ENCODE measurements at places on chromosomes 13 and 19.
A peak's percentile ranks its signal among the peaks of the same experiment; 100 is the strongest.

DNA sequence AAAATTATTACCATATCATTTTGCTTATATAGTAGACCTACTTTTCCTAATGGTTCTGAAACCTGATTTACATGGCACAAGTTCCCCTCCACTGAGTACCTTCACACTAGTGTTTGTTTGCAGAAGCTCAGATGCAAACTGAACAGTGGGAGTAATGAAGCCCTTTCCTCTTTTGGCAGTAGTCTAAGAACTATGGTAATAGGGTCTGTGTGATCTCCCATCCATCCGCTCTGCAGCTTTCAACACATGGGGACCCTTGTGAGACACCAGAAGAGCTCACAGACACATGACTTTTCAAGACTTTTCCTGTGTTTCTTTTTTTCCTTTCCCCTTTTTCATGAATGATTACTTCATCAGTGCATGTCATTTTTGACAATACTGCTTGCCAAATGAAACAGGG, 336.0 kb downstream of the ATP8A2 start:
- no peak overlapping the region for H3K4me3 ChIP-seq
- DNase-seq = no peak
- no peaks in the 10 kb centered on the region for H3K27me3 ChIP-seq
- no peaks in the 10 kb centered on the region for H3K4me1 ChIP-seq
- no peak overlapping the region for H3K27ac ChIP-seq

- no peaks in the 10 kb centered on the region for H3K4me1 ChIP-seq
- no peak overlapping the region for H3K4me3 ChIP-seq
- no peaks in the 10 kb centered on the region for H3K36me3 ChIP-seq
Measured at GRCh38 chr13:111973605-111974340, 93.2 kb upstream of the SOX1 start.

DNA sequence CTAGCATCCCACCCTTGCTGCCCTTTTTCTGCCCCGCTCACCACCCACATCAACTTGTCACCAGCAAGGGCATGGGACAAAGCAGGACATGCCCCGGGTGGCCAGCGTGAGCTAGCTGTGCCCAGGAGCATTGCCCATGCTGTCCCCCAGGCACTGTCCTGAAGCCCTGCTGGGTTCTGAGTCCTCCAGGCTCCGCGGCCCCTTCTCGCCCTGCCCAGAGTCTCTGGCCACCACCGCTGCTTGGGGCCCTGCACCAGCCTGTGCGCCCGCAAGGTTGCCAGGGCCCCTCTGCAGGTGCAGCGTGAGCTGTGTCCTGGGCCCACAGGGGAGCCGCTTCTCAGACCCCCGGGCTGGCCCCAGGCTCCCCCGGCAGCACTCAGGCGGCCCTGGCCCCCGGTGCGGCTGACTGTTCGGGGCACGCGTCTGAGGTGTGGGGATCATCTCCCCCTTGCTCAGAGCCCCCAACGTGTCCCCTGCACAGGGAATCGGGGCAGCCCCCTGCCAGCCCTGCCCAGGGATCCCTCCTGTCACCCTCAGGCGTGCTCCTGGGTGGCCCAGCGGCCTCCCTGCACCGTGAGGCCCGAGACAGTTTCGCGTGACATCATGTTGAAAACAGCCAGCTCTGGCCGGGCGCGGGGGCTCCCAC, 4.1 kb downstream of the CSNK1G2 start:
- H3K36me3 ChIP-seq = peaks cover 15% of the 10 kb centered on the region
- no peak for DNase-seq
- H3K4me3 ChIP-seq = no peak overlapping the region
- no peaks in the 10 kb centered on the region for H3K27me3 ChIP-seq
- H3K4me1 ChIP-seq = peaks cover 71% of the 10 kb centered on the region
- no peak overlapping the region for H3K27ac ChIP-seq

DNA sequence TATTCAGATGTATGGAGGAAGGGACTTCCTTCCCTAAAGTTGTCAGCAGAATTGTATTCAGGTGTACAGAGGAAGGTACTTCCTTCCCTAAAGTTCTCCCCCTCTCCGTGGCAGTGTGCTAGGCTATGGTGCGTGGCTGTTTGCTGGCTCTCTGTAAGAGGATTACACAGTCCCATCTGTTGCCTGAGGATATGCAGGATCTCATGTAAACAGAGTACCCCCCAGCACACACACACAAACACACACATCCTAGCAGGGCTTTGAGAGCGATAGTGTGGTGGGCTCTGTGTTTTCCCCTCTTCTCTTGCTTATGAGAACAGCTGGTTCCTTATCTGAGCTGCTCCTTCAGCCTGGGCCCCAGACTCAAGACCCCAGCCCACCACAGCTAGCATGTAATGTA, 10.3 kb downstream of the NEK5 start:
- H3K4me1 ChIP-seq = no peaks in the 10 kb centered on the region
- H3K36me3 ChIP-seq = no peaks in the 10 kb centered on the region
- no peak overlapping the region for H3K27ac ChIP-seq
- H3K4me3 ChIP-seq = no peak overlapping the region
- no peak for DNase-seq
- H3K27me3 ChIP-seq = peaks cover 8% of the 10 kb centered on the region

GRCh38 chr13:113322043-113322461, 25.0 kb downstream of the LAMP1 start:
- no peaks in the 10 kb centered on the region for H3K4me1 ChIP-seq
- DNase-seq = no peak
- peaks cover 54% of the 10 kb centered on the region for H3K36me3 ChIP-seq
- H3K4me3 ChIP-seq = no peak overlapping the region
- H3K27me3 ChIP-seq = no peaks in the 10 kb centered on the region
- H3K27ac ChIP-seq = no peak overlapping the region

DNA sequence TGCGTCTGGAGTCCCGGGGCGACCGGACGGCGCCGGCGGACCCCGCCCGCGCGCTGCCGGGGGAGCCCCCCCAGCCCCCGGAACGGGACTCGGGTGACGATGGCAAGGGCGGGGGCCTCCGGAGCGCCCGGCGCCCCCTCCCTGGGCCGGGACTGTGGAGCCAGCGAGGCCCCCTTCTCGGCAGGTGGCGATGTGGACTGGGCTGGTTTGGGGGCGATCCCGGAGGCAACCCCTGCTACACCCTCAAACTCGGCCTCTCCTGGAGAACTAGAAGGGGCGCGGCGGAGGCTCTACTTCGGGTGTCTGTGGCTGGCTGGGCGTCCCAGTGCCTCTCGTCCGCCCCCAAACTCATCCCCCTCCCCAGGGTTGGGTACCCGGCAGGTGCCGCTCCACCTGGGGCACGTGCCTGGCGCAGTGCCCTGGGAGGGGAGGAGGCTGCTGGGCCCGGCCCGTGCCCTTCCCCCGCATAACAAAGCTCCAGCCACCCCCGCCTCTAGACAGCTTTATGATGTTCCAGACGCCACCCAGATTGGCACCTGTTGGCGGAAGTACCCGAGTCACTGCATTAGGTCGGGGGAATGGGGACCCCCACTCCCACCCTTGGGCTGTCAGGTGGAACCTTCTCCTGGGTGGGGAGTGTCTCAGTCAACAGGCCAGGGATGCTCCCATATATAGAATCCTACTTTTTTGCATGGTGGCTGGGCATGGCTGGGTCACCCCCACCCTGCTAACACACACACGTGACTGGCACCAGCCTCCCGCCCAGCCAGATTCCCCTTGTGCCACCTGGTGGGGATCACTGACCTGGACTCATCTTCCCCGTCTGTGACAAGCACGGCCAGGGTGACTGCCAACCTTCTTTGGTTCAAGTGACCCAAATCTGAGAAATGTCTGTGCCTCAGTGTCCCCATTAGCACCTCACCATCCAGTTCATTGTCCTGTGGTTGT, 722 bp downstream of the PKN1 start:
- H3K4me3 ChIP-seq = peak overlapping the region; percentile 85
- H3K27ac ChIP-seq = peak overlapping the region; percentile 74
- peak; percentile 19 for DNase-seq
- H3K27me3 ChIP-seq = no peaks in the 10 kb centered on the region
- H3K36me3 ChIP-seq = peaks cover 6% of the 10 kb centered on the region

DNA sequence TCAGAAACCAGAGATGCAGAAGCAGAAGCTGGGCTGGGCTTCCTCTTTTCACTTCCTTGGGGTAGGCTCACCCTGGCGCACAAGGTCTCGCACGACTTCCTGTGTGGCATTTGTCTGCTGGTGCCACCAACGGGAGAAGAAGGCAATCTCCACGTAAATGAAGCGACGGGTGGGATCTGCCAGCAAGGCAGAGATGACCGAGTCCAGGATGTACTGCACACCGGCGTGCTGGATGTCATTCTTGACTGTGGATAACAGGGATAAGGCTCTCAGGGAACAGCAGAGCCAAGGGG, 1.3 kb downstream of the MAN2B1 start:
- H3K4me3 ChIP-seq = peak overlapping the region; percentile 94
- no peaks in the 10 kb centered on the region for H3K27me3 ChIP-seq
- H3K27ac ChIP-seq = peak overlapping the region; percentile 39

- no peaks in the 10 kb centered on the region for H3K36me3 ChIP-seq
- H3K4me3 ChIP-seq = no peak overlapping the region
- H3K4me1 ChIP-seq = no peaks in the 10 kb centered on the region
Measured at GRCh38 chr19:35105411-35106290, 10.0 kb upstream of the FXYD3 start.

DNA sequence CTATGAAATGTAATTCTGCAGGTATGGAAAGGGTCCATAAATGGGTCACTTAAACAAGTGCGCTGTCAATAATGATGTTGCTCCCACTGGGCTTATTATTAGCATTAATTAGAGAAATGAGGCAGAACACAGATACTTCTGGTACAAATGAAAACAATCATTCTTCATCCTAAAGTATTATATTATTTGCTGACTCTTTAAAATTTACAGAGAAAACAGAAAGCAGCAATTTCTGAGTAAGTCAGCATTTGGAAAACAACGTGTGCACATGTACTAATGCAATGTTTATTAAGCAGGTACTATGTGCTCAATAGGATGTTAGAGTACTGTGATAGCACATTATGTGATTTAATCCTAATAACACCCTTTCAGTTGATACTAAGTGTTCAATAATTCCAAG, 2.4 kb upstream of the ZNF676 start:
- H3K27me3 ChIP-seq = no peaks in the 10 kb centered on the region
- no peak overlapping the region for H3K27ac ChIP-seq
- no peak for DNase-seq
- H3K36me3 ChIP-seq = no peaks in the 10 kb centered on the region
- H3K4me3 ChIP-seq = no peak overlapping the region
- no peaks in the 10 kb centered on the region for H3K4me1 ChIP-seq

- no peak for DNase-seq
- H3K36me3 ChIP-seq = peaks cover 20% of the 10 kb centered on the region
- no peak overlapping the region for H3K27ac ChIP-seq
- H3K4me3 ChIP-seq = no peak overlapping the region
- no peaks in the 10 kb centered on the region for H3K4me1 ChIP-seq
Measured at GRCh38 chr19:6352381-6353165, 8.8 kb upstream of the CLPP start.

- no peaks in the 10 kb centered on the region for H3K36me3 ChIP-seq
- peaks cover 18% of the 10 kb centered on the region for H3K4me1 ChIP-seq
- peaks cover 14% of the 10 kb centered on the region for H3K27me3 ChIP-seq
- no peak for DNase-seq
- H3K4me3 ChIP-seq = peak overlapping the region; percentile 55
- no peak overlapping the region for H3K27ac ChIP-seq
Measured at GRCh38 chr19:48271531-48272151, 1.8 kb downstream of the ZNF114 start.

DNA sequence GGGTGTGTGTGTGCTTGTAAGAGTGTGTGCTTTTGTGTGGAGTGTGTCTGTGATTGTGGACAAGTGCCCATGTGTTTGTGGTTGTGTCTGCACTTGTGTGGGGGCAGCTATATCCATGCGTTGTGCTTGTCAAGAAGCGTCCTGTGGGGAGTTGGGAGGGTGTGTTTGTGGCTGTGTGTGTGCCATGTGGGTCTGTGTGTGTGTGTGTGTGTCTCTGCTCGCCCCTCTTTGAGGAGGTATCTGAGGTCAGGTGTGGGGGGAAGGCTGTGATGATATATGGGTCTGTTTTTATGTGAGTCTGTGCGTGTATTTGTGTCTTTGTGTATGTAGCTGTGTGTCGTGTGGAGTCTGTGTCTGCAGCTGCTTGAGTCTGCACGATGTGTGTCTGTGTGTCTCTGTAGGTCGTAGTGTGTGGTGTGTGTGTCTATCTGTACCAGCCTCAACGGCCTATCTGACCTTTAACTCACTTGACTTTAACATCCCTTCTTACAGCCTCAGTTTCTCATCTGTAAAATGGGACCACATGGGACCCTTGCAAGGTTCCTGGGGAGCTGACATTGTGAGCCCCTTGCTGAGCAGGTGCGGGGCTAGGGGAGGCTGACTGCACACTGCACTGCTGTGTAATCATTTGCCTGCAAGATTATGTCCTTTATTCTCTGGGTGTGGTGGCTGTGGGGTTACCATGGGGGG, 4.0 kb upstream of the NFIC start:
- no peak overlapping the region for H3K4me3 ChIP-seq
- peaks cover 61% of the 10 kb centered on the region for H3K4me1 ChIP-seq
- H3K27me3 ChIP-seq = no peaks in the 10 kb centered on the region
- no peaks in the 10 kb centered on the region for H3K36me3 ChIP-seq
- no peak overlapping the region for H3K27ac ChIP-seq

DNA sequence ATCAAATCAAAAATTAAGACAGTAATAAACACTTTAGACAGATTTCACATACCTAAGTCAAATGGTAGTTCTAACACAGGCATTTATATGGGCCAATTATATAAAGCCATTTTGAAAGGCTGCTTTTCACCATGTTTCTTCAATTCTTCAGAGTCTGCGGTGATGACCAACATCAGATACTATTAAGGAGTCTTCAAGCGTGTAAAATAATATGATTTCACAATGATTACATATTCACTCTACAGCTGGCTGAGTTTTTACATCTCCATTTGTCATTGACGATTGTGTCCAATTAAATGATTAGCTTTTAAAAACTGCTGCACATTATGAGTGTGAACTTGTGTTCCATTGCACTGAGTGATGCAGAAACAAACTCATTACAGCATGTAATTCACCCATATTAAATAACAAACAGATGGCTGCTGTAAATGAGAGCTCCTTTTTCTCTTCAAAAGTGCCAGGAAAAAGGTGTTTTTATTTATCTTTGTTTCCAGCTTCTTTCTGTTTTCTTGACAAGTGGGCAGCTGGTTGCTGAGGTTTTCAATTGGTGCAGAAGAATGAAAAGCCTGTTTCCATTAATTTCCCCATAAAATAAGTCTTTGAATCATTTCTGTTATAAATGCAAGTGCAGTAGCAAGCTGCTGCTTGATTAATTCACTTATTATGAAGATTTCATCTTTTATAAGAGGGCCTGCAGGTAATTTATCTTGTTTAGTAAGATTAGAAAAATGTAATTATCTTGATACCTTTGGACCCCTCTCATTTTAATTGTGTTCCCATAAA, 676.1 kb upstream of the KLHL1 start:
- no peaks in the 10 kb centered on the region for H3K27me3 ChIP-seq
- no peak overlapping the region for H3K4me3 ChIP-seq
- H3K36me3 ChIP-seq = no peaks in the 10 kb centered on the region

- H3K27me3 ChIP-seq = no peaks in the 10 kb centered on the region
- H3K4me1 ChIP-seq = no peaks in the 10 kb centered on the region
- no peak for DNase-seq
- no peak overlapping the region for H3K27ac ChIP-seq
Measured at GRCh38 chr19:38099966-38100365, 124.1 kb downstream of the DPF1 start.

DNA sequence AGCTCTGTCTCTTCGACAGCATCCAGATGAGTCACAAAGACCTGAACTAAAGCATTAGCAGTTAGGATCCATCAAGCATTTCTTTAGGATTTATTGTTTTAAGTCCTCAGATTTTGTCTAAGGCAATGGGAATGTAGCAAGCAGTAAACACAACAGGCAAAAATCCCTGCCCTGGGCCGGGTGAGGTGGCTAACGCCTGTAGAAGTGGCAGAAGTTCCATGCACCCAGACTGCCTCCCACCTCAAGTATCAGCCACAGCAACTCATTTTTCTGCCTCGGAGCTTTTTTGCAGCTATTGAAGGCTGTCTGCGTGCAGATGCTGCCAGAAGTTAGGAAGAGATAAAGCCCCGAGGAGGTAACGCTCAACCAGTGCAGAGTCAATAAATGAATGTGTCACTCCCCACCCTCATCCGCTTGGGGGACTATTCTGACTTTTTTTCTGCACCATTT, 47.1 kb upstream of the MRI1 start:
- peaks cover 4% of the 10 kb centered on the region for H3K27me3 ChIP-seq
- H3K4me3 ChIP-seq = no peak overlapping the region
- no peaks in the 10 kb centered on the region for H3K36me3 ChIP-seq
